SK-N-SH (cell line): ENCODE measurements at places on chromosomes 7 and 10.

- H3K4me3 ChIP-seq = no peak overlapping the region
- no peak for DNase-seq
- H3K27me3 ChIP-seq = no peaks in the 10 kb centered on the region
- no peak overlapping the region for H3K27ac ChIP-seq
- no peaks in the 10 kb centered on the region for H3K4me1 ChIP-seq
- H3K36me3 ChIP-seq = peaks cover 31% of the 10 kb centered on the region
These were observed 21.7 kb upstream of the BHLHA15 start for GRCh38 chr7:98189559-98189958.

DNA sequence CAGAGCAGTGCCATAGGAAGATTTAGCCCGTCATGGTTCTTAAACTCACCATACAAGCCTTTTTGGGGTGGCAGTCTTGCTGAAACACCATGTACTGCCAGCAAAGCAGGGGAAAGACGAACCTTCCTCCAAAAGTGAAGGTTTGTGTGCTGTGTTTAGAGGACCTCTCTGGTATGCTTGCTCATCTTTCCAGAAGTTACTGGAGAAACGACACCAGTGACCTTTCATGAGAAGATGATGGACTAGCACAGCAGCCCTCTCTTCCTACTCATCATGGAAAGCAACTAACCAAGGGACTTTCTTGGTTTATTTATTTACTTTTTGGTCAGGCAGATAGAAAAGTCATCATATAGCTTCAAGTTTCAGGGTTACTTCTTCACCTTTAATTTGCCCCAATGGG is 247.4 kb downstream of the PTEN start:
- H3K27ac ChIP-seq = no peak overlapping the region
- H3K27me3 ChIP-seq = no peaks in the 10 kb centered on the region
- no peak overlapping the region for H3K4me3 ChIP-seq

GRCh38 chr7:112665709-112666108 is 124.5 kb downstream of the TMEM168 start:
- no peaks in the 10 kb centered on the region for H3K4me1 ChIP-seq
- DNase-seq = peak; percentile 17
- H3K4me3 ChIP-seq = no peak overlapping the region
- no peaks in the 10 kb centered on the region for H3K27me3 ChIP-seq
- no peaks in the 10 kb centered on the region for H3K36me3 ChIP-seq

DNA sequence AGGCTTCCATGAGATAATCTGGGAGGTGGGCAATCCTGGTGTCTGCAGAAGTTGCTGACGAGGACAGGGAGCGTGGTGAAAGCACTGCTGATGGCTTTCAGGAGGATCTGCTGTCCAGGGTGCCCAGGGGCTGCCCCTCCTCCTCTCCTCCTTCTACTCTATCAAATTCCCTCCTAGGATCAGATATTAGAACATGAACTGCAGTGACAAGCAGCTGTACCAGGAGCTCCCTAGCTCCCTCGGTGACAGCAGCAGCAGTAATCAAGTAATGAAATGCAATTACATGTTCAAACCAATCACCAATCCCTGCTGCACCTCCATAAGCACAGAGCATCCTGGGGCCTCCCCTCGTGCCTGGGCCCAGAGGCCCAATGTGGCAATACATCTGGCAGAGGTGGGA is 46.9 kb downstream of the GRID1 start:
- no peaks in the 10 kb centered on the region for H3K36me3 ChIP-seq
- H3K4me1 ChIP-seq = no peaks in the 10 kb centered on the region
- H3K27ac ChIP-seq = peak overlapping the region; percentile 48; the same call in 1 of the 2 replicates
- no peaks in the 10 kb centered on the region for H3K27me3 ChIP-seq
- no peak overlapping the region for H3K4me3 ChIP-seq

DNA sequence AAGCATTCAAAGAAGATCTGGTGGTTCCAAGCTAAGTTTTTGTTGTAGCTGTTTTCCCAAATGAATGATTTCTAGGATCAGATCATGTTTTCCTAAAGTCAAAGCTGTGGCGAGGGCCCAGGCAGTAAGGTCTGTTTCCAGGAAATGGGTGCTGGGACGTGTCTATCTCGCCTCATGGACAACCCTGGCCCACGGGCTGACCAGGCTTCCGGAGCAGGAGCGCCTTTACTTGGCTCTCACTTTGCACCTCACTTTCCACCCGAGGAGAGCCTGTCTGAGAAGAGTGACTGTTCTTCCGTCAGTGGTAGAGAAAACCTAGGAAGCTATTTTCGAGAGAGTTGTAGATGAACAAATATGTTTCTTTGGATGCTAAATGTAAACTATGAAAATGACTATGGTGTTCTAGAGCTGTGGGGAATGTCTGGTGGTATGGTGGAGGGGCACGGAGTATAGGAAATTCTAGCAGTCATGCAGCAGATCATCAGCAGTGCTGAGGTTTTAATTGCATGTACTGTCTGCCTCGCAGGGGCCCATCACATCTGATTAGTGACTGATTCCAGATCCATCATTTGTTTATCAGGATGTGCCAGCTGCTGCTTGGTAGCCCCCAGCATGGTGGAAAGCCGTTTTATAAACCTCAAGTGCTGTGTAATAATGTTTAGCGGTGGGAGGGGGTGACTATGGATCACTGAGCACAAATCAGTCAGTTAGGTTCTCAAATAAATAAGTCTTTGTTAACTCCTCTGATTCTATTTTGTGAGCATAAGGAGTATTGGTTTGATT is 66.6 kb downstream of the VWC2 start:
- peaks cover 17% of the 10 kb centered on the region; the same call in 1 of the 2 replicates for H3K27me3 ChIP-seq
- no peaks in the 10 kb centered on the region for H3K4me1 ChIP-seq
- H3K27ac ChIP-seq = no peak overlapping the region
- DNase-seq = no peak
- H3K4me3 ChIP-seq = no peak overlapping the region

GRCh38 chr10:28986117-28986792 is 302.6 kb upstream of the LYZL1 start:
- DNase-seq = no peak
- H3K4me1 ChIP-seq = no peaks in the 10 kb centered on the region; the same call in 1 of the 2 replicates
- H3K27ac ChIP-seq = no peak overlapping the region
- H3K4me3 ChIP-seq = no peak overlapping the region
- H3K27me3 ChIP-seq = no peaks in the 10 kb centered on the region

- 0 out of 2 replicates have a peak, but pooled peaks cover 5% of the 10 kb centered on the region for H3K27me3 ChIP-seq
- no peaks in the 10 kb centered on the region for H3K36me3 ChIP-seq
- no peak overlapping the region for H3K27ac ChIP-seq
- peak; percentile 57 for DNase-seq
- no peaks in the 10 kb centered on the region for H3K4me1 ChIP-seq
These were observed 64.9 kb downstream of the IKZF1 start for GRCh38 chr7:50369143-50370026.

DNA sequence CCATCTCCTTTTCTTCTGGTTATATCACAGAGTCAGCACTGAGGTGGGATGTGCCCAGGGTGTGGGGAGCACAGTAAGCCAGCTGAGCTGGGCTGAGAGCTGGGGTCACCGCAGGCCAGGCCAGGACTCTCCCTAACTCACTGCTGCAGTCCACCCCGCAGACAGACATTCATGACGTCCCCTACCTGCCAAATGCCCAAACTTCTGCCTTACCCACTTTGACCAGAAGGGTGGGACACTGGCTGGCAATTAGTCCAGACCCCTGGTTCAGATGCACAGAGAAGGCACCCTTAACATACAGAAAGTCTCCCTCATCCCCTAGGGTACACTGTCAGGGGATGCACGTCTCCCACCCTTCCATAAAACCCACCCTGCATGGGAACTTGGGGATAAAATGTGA is 2.1 kb downstream of the DRGX start:
- H3K36me3 ChIP-seq = no peaks in the 10 kb centered on the region
- H3K4me3 ChIP-seq = no peak overlapping the region

GRCh38 chr10:73917566-73918305 is 6.8 kb downstream of the PLAU start:
- DNase-seq = no peak
- peaks cover 4% of the 10 kb centered on the region; the same call in 1 of the 2 replicates for H3K4me1 ChIP-seq
- no peaks in the 10 kb centered on the region for H3K27me3 ChIP-seq
- H3K27ac ChIP-seq = no peak overlapping the region
- H3K36me3 ChIP-seq = peaks cover 26% of the 10 kb centered on the region; the same call in 1 of the 2 replicates

DNA sequence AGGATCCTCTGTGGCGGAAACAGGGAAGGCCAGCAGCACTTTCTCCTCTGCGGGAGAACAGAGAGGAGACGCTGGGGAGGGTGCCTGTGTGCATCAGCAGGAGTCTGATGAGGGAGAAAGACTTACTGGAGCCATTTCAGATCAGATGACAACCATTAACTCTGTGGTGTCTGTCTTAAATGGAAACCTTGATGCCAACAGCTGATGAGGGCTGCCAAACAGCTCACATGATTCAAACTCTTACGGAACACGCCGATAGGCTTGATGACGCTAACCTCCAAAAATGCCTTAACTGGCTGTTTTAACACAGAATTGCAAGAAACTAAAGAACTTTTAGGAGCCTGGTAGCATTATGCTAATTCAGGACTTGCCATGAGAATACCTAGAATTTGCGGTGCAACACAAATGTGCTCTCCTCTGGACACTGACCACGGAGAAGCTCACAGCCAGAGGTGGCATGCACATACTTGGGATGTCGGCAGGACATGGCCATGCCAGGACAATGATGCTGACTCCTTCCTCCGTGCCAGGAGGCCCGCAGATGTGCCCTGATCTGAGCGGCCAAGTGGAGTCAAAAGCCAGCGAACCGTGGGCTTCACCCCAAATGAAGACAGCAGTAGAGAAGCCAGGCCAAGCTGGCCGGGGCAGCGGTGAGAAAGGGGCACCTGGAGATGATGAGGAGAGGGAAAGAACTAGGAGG is 154.9 kb downstream of the ZMYND11 start:
- H3K4me1 ChIP-seq = peaks cover 12% of the 10 kb centered on the region; the same call in 1 of the 2 replicates
- H3K36me3 ChIP-seq = peaks cover 32% of the 10 kb centered on the region; the same call in 1 of the 2 replicates
- DNase-seq = no peak
- no peak overlapping the region for H3K27ac ChIP-seq
